ENCODE measurements at places on chromosomes 3 and 15. TPM values are rescaled to one million over a fixed set of nuclear protein-coding genes. Genes with fewer than 3 reads are reported as not detected.

GRCh38 chr3:13121553-13122001, 48.3 kb upstream of the IQSEC1 start:
- no peak overlapping the region for H3K4me3 ChIP-seq
- no peaks in the 10 kb centered on the region for H3K36me3 ChIP-seq
- peaks cover 54% of the 10 kb centered on the region for H3K27me3 ChIP-seq
- no peaks in the 10 kb centered on the region for H3K4me1 ChIP-seq

DNA sequence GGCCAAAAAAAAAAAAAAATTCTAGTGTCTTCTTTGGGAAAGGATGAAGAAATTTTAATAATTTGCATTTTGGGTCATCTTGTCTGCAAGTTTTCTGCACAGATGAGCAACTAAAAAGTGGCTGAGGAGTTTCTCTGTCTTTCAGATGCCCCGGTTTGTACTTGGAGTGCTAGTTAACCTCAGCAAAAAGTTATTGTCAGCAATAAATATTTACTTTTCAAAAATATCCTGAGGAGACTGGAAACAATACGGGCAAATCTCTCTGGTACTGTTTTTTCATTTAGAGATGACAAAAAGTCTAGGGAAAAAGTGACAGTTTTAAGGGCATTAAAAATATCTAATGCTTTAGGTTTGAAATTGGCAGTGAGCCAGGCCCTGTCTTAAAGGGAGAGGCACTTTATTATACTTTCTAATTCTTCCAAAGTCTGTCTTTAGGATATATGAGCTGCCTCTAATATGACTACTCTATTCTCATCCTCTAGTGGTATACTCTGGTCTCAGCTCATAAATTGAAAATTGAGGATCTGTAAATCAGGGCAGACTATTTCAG, 436.0 kb upstream of the NR2F2 start:
- peaks cover 14% of the 10 kb centered on the region for H3K4me1 ChIP-seq
- H3K36me3 ChIP-seq: no peaks in the 10 kb centered on the region
- no peak for DNase-seq
- no peak overlapping the region for H3K4me3 ChIP-seq

GRCh38 chr3:195800240-195800639, 11.5 kb downstream of the MUC4 start:
- no peak overlapping the region for H3K4me3 ChIP-seq
- no peak for DNase-seq
- H3K36me3 ChIP-seq: no peaks in the 10 kb centered on the region
- H3K27ac ChIP-seq: no peak overlapping the region

GRCh38 chr15:90586948-90587347, 57.2 kb downstream of the CRTC3 start:
- H3K4me1 ChIP-seq: peaks cover 26% of the 10 kb centered on the region
- peaks cover 2% of the 10 kb centered on the region for H3K36me3 ChIP-seq
- DNase-seq: no peak
- H3K4me3 ChIP-seq: no peak overlapping the region
- no peak overlapping the region for H3K27ac ChIP-seq
- no peaks in the 10 kb centered on the region for H3K27me3 ChIP-seq

DNA sequence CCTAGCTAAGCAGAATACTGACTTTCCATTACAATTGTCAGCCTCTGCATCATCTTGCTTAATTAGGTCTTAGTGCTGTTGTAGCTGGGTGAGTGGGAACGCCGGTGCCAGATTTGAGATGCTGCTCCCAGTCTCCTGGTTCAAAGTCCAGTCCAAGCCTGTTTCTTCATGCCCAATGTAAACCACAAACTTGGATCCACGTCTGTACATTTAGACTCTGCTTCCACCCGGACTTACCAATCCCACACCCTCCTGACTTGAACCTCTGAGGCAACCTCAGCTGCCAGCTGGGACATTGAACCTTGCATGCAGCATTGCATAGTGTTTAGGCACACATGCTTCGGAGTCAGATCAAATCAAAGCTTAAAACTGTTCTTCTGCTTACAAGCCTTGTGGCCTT, 43.0 kb downstream of the BCL2L10 start:
- peaks cover 8% of the 10 kb centered on the region for H3K36me3 ChIP-seq
- no peak for DNase-seq
- H3K27me3 ChIP-seq: no peaks in the 10 kb centered on the region
- no peaks in the 10 kb centered on the region for H3K4me1 ChIP-seq
- no peak overlapping the region for H3K4me3 ChIP-seq

DNA sequence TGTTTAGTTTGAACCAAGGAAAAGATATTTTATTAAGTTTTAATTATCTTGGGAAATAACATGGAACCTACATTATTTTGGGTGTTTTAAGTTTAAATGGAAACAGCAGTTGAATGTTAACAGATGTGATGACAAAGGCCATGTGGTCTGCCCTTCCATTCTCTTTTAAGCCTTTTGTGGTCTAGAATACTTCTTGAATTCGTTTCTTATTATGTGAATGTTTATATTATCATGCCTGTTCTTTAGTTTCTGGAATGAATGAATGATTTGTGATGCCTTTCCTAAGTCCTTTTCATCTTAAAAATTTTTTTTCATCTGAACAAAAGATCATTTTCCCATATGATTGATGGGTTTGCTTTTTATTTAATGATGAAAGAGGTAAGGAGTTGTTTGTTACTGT, 44.6 kb downstream of the SNRK start:
- no peak overlapping the region for H3K27ac ChIP-seq
- no peaks in the 10 kb centered on the region for H3K27me3 ChIP-seq
- peaks cover 16% of the 10 kb centered on the region for H3K36me3 ChIP-seq
- no peak for DNase-seq
- H3K4me3 ChIP-seq: no peak overlapping the region
- H3K4me1 ChIP-seq: peaks cover 27% of the 10 kb centered on the region

- H3K36me3 ChIP-seq: peaks cover 2% of the 10 kb centered on the region
- no peak for DNase-seq
- H3K27ac ChIP-seq: no peak overlapping the region
These were observed 547 bp upstream of the KNSTRN start for GRCh38 chr15:40381818-40382529.

DNA sequence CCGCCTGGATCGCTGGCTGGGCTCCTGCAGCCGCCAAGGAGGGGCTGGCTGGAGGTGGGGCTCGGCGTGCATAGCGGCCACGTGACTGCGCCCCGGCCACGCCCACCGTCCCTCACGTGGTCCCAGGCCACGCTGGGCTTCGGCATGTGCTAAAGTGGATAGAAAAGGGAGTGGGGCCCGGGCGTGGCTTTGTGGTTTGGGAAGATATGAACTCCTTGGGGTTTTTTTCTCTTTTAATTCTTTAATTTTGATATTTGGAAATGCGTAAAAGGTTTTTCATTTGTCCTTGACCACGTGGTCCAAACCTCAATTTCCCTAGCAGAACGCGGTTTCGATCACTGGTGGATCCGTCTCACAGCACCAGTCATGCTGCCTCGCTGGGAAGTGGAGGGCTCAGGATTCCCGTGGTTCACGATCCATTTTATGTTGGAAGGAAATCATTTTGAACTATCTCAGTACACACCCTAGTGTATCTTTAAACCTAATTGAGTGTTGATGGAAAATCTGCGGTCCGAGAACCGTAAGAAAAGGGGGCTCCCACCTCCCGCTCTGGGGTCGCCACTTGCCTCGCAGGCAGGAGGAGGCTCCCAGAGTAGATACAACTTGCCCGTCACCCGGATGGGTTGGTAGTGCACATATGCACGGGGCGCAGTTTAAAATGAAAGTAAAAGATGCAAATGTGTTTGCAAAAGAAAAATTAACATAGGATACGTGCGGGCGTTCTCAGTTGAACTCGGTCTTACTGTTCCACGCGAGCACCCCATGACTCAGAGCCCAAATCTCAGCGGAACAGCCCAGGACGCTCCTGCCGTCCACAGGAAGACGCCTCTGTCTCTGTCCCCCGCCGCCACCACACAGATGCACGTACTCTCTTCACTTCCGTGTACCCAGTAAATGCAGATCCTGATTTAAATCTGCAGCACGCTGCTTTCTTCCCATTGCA, 141.9 kb downstream of the PGPEP1L start:
- peak overlapping the region; percentile 95 for H3K27ac ChIP-seq
- H3K27me3 ChIP-seq: no peaks in the 10 kb centered on the region
- H3K36me3 ChIP-seq: no peaks in the 10 kb centered on the region

GRCh38 chr3:73379465-73379864, 245.3 kb downstream of the PDZRN3 start:
- H3K4me3 ChIP-seq: no peak overlapping the region
- H3K36me3 ChIP-seq: peaks cover 21% of the 10 kb centered on the region
- no peak for DNase-seq
- no peaks in the 10 kb centered on the region for H3K27me3 ChIP-seq

DNA sequence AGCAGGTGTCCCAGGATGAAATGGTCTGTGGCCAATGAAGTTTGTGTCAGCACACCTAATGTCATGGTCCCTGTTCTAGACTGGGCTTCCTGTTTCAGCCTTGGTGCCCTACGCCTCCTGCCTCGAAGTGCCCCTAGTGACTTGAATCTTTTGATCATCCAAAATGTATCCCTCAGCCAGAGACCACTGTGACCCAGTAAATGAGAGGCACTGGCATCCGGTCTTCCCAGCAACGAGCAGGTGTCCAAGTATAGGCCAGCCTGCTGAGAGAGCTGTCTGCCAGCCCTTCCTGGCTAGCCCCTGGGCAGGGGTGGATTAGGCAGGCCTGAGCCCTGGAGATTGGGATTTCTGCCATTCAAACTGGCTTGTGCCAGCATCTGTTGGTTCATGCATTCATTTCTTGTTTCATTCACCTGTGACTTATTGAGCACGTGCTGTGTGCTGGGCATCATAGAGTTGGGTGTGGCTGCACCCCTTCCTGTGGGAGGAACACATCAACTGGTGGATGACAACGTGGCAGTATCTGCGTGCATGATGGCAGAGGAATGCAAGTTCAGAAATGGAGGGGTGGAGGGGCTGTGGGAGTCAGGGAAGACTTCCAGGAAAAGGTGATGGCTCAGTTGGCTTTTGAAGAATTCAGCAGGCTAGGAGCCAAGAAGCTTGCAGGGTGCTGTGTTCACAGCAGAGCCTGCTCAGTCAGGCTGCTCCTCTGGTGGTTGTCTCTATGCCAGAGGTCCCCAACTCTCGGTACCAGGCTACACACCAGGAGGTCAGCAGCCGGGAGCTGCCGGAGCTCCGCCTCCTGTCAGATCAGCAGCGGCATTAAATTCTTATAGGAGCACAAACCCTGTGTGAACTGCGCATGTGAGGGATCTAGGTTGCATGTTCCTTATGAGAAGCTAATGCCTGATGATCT, 21.6 kb downstream of the ESYT3 start:
- peaks cover 7% of the 10 kb centered on the region for H3K27me3 ChIP-seq
- H3K27ac ChIP-seq: no peak overlapping the region
- no peak for DNase-seq
- H3K36me3 ChIP-seq: peaks cover 1% of the 10 kb centered on the region
- no peak overlapping the region for H3K4me3 ChIP-seq

GRCh38 chr3:156819842-156820691, 6.1 kb upstream of the LEKR1 start:
- peaks cover 55% of the 10 kb centered on the region for H3K4me1 ChIP-seq
- no peaks in the 10 kb centered on the region for H3K36me3 ChIP-seq
- no peak overlapping the region for H3K4me3 ChIP-seq

DNA sequence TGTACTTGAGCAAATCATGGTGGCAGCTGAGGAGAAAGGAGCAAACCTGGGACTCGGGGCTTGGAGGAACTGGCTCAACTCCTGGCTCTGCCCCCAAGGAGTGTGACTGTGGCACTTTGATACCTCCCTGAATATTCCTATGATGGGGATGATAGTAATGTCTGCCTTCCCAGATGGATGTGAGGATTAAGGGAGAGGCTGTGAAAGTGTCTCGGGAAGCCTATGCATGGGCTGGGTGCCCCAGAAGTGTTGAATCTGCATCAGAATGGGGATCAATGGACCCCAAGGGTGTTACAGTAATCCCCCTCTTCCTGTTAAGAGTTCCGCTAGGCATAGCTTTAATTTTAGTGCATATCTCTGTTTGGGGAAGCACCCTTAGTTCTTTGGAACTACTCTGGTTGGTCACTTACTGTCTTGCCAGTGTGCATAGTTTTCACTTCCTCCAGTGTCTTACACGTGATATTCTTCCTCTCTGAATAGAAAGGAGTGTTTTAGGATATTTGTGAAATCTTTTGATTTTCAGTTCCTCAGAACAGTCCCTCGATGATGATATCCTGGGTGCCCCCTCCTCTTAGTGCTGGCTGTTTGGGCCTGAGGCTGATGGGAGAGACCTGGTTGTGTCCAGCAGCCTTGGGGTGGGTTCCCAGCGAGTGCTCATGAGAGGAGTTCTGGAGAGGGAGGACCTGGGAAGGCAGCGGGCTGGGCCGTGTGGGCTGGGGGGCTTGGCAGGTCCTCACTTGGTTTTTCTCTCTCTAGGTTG, 97.5 kb downstream of the CHDH start:
- no peak for DNase-seq
- H3K27ac ChIP-seq: no peak overlapping the region
- H3K4me1 ChIP-seq: no peaks in the 10 kb centered on the region
- H3K36me3 ChIP-seq: peaks cover 1% of the 10 kb centered on the region
- H3K4me3 ChIP-seq: no peak overlapping the region
- peaks cover 19% of the 10 kb centered on the region for H3K27me3 ChIP-seq

GRCh38 chr3:57778494-57778893, 22.4 kb downstream of the SLMAP start:
- peak overlapping the region; percentile 75 for H3K27ac ChIP-seq
- no peaks in the 10 kb centered on the region for H3K27me3 ChIP-seq
- H3K36me3 ChIP-seq: no peaks in the 10 kb centered on the region
- peaks cover 20% of the 10 kb centered on the region for H3K4me1 ChIP-seq

- H3K27me3 ChIP-seq: no peaks in the 10 kb centered on the region
- no peaks in the 10 kb centered on the region for H3K36me3 ChIP-seq
- H3K4me3 ChIP-seq: no peak overlapping the region
- H3K27ac ChIP-seq: no peak overlapping the region
- H3K4me1 ChIP-seq: no peaks in the 10 kb centered on the region
These were observed 333.6 kb downstream of the CLSTN2 start for GRCh38 chr3:140268610-140269009.

DNA sequence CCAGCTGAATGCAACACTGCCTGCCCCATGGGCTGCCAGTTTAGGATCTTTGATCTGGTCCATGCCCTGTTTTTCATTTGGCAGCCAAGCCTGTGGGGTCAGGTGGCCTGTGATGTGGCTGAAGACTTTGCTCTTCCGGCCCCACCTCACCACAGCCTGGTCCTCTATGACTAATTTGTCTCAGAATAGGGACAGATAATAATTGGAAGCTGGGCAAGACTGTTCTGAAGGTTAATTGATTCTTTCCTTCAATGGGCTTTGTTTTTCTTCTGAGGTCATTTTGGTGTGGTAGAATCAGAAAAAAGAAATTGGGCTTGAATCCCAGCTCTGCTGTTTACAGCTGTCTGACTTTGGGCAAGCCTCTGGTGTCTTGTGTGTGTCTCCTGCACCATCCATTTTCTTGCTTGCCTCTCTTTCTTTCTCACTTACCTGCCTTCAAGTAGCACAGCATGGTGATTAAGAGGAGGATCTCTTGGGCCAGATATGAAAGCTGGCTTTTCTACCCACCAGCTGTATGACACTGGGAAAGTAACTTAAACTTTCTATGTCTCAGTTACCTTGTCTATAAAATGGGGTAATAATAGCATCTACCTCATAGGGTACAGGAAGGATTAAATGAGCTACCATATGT, 24.2 kb downstream of the ABHD2 start:
- peak overlapping the region; percentile 49 for H3K27ac ChIP-seq
- no peak overlapping the region for H3K4me3 ChIP-seq
- H3K36me3 ChIP-seq: peaks cover 4% of the 10 kb centered on the region
- peaks cover 51% of the 10 kb centered on the region for H3K4me1 ChIP-seq
- no peak for DNase-seq

The HHATL gene
- not detected for total RNA-seq

The LDHAL6B gene
- total RNA-seq: not detected

The DGKG gene
- total RNA-seq: 1.7 TPM

The SNX1 gene
- total RNA-seq: 95.0 TPM

The RUVBL1 gene
- total RNA-seq: 19.5 TPM

The APOD gene
- 2.1 TPM for total RNA-seq

The TERC gene
- 1.4 TPM for total RNA-seq

The THRB gene
- 3.1 TPM for total RNA-seq

The LRRC31 gene
- not detected for total RNA-seq

The CCR2 gene
- total RNA-seq: not detected

The FAM240A gene
- total RNA-seq: not detected

The P2RY13 gene
- total RNA-seq: not detected
